T1000 (cell line): ENCODE measurements at places on chromosomes 3 and 15.

DNA sequence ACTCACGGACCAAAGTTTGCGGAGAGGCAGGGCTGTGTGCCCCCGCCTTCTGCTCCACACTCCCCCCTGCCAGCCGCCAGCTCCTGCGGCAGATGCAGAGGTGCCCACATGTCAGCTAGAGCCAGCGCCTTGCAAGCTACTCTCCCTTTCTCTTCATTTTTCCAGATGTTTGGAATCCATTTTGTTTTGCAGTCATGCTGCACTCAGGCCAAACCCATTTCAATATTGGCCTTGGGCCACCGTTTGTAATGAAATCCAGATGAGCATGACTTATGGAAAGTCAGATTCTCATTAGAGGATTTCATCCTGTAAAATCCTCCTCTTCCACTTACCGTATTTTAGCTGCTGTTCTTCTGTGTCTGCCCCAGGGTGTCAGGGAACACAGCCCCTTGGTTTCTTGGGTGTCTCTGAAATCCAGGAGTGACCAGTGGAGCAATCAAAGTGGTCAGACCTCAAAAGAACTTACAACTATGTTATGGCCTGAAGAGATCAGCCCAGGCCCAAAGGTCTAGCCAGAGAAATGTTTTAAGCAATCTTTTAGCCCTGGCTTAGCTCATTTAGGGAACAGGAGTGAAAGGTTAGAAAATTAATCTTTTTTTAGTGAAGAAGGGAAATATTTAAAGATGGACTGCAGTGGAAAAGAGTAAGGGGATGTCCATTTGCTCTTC is 65.8 kb downstream of the AAGAB start:
- no peak for DNase-seq

DNA sequence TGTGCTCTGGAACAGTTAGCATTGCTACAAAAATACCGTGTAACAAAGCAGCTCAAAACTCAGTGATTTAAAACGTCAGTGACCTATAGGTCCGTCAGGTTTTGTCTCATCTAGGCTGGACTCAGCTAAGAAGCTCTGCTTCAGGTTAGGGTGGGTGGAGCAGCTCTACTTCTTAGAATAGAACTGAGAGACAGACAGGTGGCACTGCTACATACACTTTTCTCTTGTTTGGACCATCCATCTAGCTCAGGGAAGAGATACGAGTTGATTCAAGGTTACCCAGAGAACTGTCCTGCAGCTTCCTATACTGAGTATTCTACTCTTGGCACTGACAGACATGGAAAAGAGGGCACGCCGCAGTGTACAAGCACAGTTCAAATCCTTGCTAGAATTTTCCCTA is 456.1 kb downstream of the IGSF11 start:
- DNase-seq = no peak

GRCh38 chr3:17911986-17912760 is 169.7 kb upstream of the TBC1D5 start:
- DNase-seq = no peak

GRCh38 chr3:66268864-66269263 is 48.1 kb downstream of the SLC25A26 start:
- no peak for DNase-seq

GRCh38 chr3:115660646-115661337 is 37.5 kb downstream of the GAP43 start:
- no peak for DNase-seq

DNA sequence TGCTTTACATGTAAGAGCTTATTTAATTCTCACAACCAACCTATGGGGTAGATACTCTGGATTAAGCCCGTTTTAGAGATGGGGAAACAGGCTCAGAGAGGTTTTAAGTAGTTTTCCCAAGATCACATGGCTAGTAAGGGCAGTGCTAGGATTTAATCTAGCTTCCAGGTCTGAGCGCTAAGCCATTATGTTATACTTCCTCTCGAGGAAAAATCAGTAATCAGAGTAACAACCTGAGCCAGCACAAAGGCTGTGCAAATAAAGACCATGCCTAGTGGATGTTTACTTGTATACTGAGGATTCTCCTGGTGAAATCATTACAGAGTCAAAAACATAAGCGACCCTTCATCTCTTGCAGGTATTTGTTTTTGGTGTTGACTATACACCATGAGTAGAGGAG is 9.0 kb downstream of the FSTL1 start:
- no peak for DNase-seq

DNA sequence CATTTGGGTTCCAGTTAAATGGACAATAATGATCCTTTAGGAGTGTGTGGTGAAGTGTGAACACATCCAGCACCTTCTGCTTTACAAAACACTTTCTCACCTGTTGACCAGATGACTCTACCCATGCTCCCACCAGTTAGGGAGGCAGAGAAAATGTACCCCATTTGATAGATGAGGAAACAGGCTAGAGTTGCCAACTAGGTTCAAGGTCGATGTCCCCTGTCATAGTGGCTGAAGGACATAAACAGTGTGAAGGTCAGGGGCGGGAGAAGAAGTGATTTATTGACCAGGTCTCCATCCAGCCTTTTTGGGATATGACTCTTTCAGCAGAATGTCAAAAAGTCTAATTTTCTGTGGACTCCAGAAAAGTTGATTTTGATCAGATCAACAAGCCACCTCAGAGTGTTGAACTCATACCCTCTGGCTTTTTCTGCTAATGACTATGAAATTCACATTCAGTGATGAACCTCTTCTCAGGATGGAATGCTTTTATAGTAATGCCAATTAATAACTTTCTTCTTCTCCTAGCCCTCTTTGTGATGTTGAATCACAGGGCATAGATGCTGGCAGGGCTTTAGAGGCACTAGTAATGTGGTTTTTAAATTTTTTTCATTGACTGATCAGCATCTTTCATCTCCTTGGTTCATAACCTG is 57.5 kb downstream of the CPN2 start:
- DNase-seq = no peak

- no peak for DNase-seq
Measured at GRCh38 chr3:167855306-167855705, 119.8 kb downstream of the SERPINI1 start.

DNA sequence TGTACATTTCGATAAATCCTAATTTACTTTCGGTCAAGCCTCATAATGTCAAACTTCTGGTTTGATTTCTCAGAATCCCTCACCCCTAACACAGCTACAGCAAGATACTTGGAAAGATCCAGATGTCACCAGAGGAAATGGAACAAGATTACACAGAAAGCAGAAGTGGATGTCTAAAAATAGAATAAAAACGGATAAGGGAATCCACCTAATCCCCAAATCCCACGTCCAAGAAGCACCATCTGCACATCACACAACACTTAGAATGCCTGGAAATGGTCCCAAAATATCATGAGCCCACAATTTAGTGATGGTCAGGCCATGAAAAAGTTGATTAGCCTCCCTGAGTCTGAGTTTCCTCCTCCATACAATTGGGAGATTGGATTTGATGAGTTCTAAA is 61.7 kb downstream of the AGTR1 start:
- DNase-seq = no peak

GRCh38 chr15:49094923-49095322 is 48.7 kb upstream of the SECISBP2L start:
- DNase-seq = no peak

GRCh38 chr3:157718800-157719199 is 215.6 kb upstream of the VEPH1 start:
- DNase-seq = no peak

GRCh38 chr15:25706176-25706955 is 156.8 kb downstream of the ATP10A start:
- no peak for DNase-seq

DNA sequence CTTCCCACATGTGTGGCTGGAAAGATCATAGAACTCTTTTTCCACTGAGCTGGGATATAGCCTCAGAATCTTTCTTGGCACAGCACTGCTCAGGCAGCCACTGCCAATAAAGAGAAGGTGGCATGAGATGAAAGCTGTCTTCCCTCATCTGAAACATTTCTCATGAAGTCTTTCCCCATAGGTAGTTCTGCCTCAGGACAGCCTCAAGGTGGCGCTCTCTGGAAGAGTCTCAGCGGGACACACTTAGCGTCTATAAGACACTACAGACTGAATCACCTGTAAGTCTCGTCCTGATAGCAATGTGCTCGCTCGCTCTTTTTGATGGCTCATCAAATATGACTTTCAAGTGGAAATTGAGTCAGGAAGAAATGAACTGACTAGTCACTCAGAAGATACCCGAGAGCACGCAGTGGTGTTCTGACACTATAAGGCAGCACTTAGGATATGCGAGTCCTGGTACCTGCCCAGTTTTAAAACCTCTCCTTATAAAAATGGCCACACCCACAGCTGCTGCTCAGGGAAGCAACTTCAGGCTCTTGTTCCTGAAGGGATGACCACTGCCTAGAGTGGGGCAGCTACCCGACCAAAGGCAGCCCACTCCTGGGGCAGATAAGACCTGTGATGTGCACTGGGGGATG is 269.5 kb downstream of the SUCLG2 start:
- no peak for DNase-seq

DNA sequence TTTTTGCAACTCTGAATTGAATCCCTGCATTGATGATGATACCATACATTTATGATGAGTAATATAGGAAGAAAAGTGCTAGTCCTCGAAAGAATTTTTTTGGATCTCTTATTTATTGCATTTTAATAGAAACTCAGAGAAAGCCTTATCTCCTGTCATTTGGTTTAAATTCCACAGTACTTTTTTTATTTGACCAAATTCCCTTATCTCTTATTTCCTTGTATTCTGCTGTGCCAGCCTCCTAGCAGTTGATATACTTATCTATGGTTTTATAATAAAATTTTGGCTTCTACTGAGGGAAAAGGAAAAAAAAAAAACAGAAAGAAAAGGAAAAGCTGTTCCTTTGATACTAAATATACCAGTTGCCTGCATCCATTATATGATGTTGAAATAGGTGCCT is 535.1 kb upstream of the NR2F2 start:
- no peak for DNase-seq

GRCh38 chr3:56974247-56974930 is 86.1 kb upstream of the SPATA12 start:
- DNase-seq = no peak

GRCh38 chr3:150372320-150372719 is 35.8 kb upstream of the TSC22D2 start:
- DNase-seq = no peak

DNA sequence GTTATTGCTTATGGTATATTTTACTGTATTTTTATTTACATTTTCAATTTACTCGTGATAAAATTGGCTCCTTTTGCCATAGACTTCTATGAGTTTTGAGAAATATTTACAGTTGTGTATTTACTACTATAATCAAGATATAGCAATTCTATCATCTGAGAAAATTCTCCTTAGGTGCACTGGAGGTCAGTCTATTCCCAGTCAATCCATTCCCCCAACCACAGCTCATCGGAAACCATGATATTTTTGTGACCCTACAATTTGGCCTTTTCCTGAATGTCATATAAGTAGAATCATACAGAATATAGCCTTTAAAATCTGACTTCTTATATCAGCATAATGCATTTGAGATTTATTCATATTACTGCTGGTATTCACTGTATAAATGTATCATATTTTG is 114.7 kb upstream of the LRTM1 start:
- no peak for DNase-seq

GRCh38 chr15:54388746-54389145 is 410.5 kb downstream of the UNC13C start:
- DNase-seq = no peak

GRCh38 chr15:38671675-38672254 is 107.2 kb upstream of the RASGRP1 start:
- DNase-seq = no peak

GRCh38 chr3:59839283-59839682 is 789.5 kb upstream of the CFAP20DC start:
- no peak for DNase-seq

DNA sequence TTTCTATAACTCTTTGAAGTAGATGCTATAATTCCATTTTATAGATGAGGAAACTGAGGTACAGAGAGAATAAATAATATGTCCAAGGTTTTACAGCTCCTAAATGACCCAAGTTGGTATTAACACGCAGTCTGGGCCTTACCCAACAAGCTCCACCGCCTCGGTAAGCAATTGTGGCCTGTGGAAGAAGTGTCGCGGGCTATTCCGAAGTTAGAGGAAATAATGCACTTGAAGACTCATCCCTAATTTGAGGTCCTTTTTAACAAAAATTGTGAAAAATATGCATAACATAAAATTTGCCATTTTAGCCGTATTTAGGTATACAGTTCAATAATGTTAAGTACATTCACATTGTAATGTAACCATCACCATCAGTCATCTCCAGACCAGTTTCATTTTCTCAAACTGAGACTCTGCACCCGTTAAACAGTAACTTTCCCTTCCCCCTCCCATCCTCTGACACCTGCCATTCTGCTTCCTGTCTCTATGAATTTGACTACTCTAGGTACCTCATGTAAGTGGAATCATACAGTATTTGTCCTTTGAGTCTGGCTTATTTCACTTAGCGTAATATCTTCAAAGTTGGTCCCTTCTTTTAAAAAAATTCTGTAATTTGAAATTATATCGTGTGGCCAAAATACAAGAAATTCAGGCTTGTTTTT is 18.2 kb downstream of the IDH3A start:
- DNase-seq = no peak

- DNase-seq = no peak
Measured at GRCh38 chr3:125313060-125313635, 62.0 kb downstream of the ZNF148 start.

DNA sequence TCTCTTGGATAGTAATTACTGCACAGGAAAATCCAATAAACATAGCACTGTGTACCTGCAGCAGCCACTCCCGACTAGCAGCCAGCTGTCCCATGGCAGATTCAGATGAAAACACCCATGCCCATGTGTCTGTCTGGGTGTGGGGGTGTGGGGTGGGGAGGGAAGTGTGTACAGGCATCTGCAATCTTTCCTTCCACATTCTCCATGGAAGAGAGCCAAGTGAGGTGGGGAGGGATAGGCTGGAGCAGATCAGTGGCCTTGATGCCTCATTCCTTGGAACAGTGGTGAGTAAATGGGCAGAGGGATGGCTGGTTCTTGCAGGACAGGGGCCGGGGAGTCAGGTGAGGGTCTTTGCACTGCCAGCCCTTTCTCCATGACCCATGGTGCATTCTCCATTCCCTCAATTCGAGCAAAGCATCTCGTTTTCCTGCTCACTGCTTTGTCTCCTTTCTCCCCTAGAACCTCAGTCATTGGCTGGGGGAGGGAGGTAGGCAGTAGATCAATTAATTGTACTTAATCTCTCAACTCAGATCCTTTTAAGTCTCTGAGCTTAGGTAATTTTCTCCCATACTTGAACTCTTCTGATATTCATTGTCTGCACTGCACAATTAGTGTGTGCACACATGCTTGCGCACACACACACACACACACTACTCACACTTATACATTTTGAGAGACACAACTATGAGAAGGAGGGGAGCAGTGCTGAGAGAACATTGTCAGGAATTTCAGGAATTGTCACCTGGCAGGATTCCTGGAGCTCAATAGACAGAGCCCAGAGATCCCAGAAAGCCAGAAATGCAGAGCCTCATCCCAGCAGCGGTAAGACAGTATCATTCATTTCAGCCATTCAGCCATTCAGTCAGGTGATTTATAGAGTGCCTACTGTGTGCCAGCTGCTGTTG is 31.9 kb downstream of the PDIA5 start:
- DNase-seq = no peak

GRCh38 chr3:24588629-24589512 is 94.2 kb upstream of the THRB start:
- DNase-seq = no peak

DNA sequence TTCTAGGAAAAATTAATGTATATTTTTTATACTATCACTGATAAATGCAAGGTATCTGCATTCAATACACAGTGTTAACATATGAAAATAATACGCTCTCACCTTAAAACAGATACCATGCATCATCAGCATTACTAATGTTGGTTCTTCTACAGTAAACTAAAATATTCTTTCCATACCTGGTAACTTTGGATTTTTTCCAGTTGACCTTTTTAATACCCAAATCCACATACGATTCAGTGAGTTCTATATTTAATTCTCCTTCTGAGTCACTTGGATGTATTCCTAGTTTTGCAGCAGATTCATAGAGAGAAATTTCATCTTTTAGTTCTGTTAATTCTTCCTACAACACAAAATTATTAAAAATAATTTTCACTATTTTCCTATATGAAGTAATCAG is 29.9 kb downstream of the CEP152 start:
- no peak for DNase-seq
